Stimulated activated CD8-positive, alpha-beta memory T cell treated with anti-CD3 and anti-CD28 coated beads, Interleukin-7, amount 100 ng/mL, for 48 hours (primary cell): ENCODE measurements at places on chromosomes 7 and 10.

DNA sequence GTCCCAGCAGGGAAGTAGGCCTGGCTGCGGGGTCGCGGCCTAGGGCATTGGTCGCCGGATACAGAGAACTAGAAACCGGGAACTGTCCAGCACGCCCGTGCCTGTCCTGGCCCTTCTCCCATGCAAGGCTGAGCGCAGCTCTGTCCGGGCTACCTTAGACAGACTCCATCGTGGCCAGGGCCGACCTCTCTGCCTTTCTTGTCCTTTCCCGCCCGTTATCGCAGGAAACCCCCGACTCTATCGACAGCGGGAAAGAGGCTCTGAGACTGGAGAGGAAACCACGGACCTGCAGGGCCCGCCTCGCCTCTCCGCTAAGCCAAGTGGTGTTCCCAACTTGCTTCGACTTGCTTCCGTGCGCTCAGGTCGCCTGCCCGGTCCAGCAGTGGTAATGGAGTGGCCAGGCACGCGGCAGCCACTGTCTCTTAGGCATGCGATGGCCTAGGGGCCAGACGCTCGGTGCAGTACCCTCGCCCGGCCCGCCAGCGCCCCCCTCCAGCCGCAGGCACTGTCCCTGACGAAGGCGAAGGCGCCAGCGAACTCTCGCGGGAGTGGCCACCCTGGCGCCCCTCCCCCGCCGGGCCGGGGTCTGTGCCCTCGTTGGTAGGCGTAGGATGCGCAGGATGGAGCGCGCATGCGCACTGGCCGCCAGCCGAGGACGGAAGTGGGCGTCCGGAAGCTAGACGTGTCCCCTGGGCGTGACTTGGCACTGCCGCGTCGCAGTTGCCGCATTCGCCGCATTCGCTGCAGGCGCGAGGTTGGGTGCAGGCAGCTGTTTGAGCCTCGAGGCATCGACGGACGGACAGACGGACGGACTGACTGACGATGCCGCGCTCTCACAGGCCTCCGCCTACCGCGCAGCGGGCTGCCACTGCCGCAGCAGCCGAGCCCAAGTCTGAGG is 54.4 kb downstream of the MCMBP start:
- DNase-seq: no peak

DNA sequence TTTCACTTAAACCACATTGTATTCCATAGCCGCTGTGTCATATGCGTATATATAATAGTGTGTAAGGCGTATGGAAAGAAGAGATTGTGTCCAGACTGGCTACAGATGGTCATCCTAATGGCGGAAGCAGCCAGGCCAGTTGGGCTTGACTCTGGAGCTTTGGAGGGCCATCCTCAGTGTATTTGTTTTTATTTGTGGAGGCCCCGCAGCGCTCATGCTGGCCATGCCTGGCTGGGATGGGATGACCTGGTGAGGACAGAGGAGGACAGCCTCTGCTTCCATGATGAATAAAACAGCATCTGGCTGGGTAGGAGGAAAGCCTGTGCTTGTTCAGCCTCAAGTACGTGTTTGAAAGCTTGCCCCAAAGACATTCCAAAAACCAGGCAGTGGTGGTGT is 220.3 kb downstream of the EBF3 start:
- no peak for DNase-seq

DNA sequence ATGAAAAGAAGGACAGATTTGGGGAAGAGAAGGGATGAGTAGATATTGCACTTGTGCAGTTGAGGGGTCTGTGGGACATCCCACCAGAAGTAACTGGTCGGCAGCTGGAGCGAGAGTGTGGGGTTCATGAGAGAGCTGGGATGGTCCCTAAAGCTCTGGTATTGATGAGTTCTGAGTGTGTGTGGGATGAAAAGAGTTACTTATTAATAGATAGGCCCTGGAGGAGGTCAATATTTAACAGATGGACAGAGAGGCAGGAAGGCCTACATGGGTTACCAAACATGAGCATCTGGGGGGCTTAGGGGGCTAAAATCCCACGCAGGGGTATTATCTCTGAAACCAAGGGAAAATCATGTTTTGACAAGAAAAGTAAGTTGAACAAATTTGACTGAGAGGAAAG is 95.7 kb upstream of the SFMBT2 start:
- no peak for DNase-seq

DNA sequence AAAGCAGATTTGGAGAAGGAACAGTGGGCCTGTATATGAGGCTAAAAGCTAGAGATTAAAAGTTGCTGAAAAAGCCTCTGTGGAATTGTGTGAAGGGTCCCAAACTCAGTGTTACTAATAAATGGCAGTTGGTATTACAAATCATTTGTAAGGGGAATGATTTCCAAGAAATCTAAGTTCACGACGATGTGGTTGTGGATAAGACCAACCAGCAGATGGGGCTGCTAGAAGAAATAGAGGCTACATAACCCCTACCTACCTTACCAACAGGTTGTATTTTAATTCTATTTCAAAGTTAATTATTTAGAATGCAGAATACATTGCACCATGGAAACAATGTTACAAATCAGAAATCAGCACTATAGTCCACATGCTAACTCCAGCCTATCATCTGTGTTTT is 377.1 kb downstream of the HPSE2 start:
- no peak for DNase-seq

DNA sequence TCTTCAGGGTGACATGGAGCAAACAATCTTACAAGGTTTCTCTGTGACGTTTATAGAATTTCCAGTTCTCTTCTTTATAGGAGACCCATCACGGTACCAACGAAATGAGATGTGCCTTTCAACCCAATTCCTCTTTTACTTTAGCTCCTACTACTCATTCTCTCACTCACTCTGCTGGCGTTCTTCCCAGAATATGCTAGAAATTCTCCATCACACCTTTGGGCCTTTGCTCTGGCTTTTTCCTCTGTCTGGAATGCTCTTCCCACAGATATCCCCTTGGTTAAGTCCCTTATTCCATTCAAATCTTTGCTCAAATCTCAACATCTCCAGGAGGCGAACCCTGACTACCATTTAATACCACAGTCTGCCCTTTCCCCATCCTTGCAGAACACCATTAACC is 39.0 kb downstream of the SEMA3C start:
- DNase-seq: no peak

DNA sequence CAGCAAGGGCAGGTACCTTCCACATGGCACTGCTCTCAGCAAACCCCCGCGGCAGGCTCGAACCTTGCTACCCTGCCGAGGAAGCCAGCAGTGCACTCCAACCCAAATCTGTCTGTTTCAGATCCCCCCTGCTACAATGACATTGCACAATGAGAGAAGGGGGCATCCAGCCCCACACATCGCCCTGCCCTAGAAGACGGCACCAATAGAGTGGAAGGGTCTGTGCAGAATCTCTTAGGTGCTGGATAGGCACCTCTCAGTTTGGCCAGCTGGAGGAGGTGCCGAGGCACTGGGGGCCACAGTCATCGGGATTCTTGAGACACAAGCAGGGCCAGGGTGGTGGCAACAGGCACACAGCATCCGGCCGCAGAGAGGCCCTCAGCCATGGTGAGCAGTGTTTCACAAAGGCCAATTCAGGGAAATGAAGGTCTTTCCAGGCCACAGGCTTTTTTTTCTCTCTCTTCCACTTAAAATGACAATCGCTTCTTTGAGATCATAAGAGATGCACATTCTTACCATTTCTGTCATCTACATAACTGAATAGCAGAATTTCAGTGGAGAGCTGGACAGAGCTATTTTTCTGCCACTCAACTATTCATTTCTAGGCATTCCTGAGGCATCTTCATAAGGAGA is 281.3 kb downstream of the TNS3 start:
- no peak for DNase-seq

- DNase-seq: no peak
Measured at GRCh38 chr7:20053334-20054104, 163.7 kb downstream of the MACC1 start.

DNA sequence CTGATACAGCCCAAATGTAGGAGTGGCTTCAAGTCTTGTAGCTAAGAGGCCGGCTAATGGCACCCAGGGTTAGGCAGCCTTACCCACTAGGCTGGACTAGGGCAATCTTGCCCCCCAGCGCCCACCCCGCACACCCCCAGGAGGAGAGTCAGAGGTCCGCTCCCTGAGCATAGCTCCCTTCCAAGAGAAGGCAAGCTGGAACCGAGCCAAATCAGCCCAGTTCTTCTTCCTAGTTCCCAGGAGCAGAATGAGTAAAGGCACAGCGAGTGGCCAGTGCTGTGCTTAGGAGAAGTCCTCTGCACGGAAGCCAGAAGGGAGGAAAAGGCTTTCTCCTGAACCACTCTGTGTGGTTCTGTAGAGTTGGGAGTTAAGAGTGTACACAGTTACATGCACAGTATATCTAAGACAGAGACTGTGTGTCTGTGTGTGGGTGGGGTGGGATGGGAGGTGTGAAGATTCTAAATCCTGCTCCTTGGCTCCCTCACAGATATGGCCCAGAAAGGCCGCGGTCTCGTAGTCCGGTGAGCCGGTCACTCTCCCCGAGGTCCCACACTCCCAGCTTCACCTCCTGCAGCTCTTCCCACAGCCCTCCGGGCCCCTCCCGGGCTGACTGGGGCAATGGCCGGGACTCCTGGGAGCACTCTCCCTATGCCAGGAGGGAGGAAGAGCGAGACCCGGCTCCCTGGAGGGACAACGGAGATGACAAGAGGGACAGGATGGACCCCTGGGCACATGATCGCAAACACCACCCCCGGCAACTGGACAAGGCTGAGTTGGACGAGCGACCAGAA is 59.7 kb upstream of the PDCD4 start:
- DNase-seq: no peak

DNA sequence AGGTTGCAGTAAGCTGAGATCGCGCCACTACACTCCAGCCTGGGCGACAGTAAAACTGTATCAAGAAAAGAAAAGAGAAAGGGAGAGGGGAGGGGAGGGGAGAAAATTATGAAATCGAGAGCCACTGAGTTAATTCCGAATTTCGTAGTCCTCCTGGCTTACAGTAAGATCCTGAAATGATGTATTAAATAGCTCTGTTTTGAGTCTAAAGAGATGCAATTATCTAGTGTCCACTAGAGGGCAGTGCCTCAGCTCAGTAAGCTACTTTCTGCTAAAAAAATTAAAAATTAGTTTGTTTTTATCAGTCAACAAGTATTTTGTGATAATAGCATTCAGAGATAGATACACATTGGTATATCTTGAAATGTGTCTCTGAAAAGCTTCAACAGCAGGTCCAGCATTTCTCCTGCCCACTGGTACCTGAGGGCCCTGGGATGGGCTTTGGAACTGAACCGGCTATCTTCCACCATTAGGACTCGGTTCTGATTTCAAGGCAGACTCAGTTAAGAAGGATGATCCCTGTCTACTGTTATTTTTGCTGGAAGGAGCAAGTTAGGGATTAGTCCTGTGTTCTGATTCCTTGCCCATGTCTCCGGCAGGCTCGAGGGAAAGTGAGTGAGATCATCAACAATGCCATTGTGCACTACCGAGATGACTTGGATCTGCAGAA is 19.5 kb downstream of the TSPAN33 start:
- no peak for DNase-seq

DNA sequence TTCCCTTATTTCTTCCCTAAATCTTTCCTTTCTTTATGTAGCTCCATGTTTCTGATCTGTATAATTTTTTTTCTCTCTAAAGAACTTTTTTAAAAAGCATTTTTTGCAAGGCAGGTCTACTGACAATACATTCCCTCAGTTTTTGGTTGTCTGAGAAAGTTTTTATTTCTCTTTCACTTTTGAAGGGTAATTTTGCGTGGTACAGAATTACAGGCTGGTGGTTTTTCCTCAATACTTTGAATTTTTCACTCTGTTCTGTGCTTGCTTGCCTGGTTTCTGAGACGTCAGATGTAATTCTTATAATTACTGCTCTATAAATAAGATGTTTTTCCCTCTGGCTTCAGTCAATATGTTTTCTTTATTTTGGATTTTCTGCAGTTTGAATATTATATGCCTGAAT is 205.4 kb upstream of the VSTM2A start:
- DNase-seq: no peak

DNA sequence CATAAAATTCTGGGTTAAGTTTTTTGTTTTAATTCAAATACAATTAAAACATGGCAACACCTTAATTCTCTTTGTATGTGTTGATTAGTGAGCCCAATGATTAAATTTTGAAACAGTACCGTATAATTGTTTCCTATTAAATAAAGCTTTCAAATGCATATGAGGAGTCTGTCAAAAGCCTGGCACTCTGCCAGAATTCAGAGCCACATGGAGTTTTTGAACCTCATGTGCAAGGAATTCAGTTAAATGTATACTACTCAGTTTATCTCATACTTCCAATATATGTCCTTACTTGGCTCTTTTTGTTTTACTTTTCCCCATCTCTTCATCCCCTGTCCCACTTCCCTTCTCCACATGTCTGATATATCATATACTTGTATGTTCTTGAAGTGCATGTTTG is 165.6 kb upstream of the FAM3C start:
- DNase-seq: no peak

GRCh38 chr7:129676017-129676897 is 64.7 kb downstream of the NRF1 start:
- DNase-seq: no peak

GRCh38 chr7:27203964-27204594 is 4.2 kb upstream of the HOXA13 start:
- DNase-seq: no peak

DNA sequence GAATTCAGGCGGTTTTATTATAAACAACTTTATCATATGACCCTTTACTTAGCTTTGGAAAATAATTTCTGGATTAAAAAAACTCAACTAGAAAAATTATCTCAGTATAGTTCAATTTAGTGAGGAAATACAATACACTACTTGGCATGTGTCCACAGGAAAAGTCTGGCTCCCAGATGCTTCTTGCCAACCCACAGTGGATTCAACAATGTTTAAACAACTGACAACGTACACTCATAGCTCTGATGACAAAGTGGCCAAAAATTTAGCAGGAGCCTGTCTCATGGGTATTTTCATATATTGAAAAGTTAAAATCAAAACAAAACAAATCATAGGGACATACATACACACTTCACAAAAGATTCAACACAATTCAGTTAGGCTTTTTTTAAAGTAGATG is 158.8 kb downstream of the SKAP2 start:
- DNase-seq: no peak

DNA sequence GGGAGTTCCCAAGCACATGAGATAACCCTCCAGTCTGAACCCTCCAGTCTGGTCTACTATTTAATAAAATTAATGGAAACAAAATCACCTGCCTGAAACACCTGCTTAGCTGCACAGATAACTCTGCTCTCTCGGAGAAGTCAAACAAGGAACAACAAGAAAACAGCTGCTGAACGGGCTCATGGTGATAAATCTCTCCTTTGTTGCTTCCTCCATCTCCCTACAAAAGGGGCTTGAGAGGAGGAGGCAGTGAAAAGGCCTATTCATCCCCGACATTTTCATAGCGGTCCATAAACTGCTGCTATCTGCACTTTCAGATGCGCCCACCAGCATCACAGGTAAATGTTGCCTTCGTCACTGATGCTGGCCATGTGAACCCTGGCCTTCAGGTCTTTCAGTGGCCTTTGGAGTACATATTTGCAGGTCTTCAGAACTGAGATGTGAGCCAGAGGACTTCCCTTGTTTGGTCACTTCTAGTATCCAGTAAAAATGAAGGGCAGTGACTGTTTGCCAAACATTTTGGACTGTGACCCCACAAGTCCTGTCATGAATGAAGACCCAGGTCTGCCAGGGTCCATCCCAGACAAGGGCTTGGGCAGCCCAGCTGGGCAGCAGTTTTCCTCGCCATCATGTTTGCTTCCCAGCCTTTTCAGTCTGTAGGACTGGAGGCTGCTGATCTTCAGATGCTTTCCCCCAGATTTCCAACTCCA is 15.9 kb downstream of the FKBP6 start:
- DNase-seq: no peak

- no peak for DNase-seq
Measured at GRCh38 chr10:45257600-45257999, 57.8 kb downstream of the OR13A1 start.

GRCh38 chr7:134452419-134452838 is 6.5 kb downstream of the AKR1B1 start:
- DNase-seq: no peak
